Temporal lobe (tissue), 4 donors: ENCODE measurements at places on chromosomes 3 and 15. TPM values are rescaled to one million over a fixed set of nuclear protein-coding genes. Genes with fewer than 3 reads are reported as not detected.

The BNC1 gene
- total RNA-seq = under 0.01 TPM

The EOMES gene
- total RNA-seq = 7.1 TPM

The ROBO2 gene
- total RNA-seq = 253 TPM

The MTFMT gene
- total RNA-seq = 15.7 TPM

The GUCA1C gene
- not detected for total RNA-seq

The RTP3 gene
- not detected for total RNA-seq

The ITIH4 gene
- total RNA-seq = 2.2 TPM

The LINS1 gene
- 33.2 TPM for total RNA-seq

The PLA2G4F gene
- not detected for total RNA-seq
